ENCODE measurements at places on chromosomes 6 and 20. TPM values are rescaled to one million over a fixed set of nuclear protein-coding genes. Genes with fewer than 3 reads are reported as not detected.
A peak's percentile ranks its signal among the peaks of the same experiment; 100 is the strongest.

DNA sequence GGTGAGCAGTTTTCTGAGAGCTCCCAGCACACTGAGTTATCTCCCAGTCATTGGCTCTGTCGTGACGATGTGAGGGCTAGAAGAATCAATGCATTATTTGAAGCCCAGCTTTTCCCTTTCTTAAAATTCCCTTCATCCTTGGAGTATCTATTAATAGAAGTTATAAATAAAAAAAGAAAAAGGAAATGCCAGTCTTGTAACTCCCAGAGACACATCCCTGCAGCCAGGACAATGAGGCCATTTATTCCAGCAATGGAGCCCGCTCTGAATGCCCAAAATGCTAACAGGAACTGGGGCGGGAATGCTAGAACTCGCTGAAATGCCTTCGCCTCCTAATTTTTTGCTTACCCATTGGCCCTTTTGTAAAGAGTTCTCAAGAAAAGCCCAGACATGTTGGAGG lies 305.8 kb downstream of the TFAP2C start:
- no peak for DNase-seq

- peak; percentile 14 for DNase-seq
Observed at GRCh38 chr20:1295276-1295930, 29.3 kb downstream of the SNPH start.

DNA sequence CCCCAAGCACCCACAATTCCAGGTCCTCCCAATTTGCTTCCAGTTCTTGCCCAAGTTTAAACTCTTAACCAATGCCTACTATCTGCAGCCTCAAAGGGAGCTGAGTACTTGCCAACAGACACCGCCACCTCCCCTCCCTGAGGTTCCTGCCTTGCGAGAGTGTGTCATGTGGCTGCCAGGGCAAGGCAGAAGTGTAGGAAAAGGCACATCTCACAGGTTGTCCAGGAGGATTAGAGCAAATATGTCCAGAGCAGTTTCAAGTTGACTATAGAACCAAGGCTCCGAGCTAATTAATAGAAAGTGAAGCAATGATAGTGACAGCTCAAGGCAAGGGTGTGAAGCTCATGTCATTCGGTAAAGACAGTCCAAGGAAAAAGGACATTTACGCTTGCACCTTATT lies 127.8 kb downstream of the ATXN1 start:
- no peak for DNase-seq

The HLA-DOB gene
- total RNA-seq: 0.35 TPM

The GRIK2 gene
- total RNA-seq: 0.67 TPM
